Testis (tissue), 5 donors: ENCODE measurements at places on chromosomes 5 and 9.
A peak's percentile ranks its signal among the peaks of the same experiment; 100 is the strongest.

- peak; percentile 91 for DNase-seq
Observed at GRCh38 chr5:10331341-10331796, 22.1 kb upstream of the MARCHF6 start.

- DNase-seq = no peak
Observed at GRCh38 chr9:19397845-19398244, 11.0 kb upstream of the ACER2 start.

DNA sequence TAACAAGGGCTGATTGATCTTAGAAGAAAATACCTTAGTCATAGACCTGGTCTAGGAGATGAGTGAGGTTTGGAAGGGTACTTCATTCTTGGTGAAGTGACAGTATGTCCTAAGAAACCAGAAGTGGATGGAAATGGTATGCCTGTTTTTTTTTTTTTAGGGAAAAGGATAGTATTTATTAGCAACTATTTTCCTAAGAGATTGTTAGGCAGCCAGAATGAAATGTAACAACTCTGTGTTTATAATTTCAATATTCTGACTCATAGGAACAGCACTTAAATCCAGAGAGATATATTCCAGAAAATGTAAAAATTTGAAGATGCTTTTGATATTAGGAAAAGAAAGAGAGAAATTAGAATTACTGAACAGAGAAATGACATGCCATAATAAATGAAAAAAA is 21.2 kb upstream of the ARL14EPL start:
- no peak for DNase-seq

GRCh38 chr5:6838736-6839135 is 125.5 kb downstream of the TENT4A start:
- no peak for DNase-seq

- no peak for DNase-seq
Observed at GRCh38 chr5:95382801-95383200, 8.4 kb upstream of the FAM81B start.

DNA sequence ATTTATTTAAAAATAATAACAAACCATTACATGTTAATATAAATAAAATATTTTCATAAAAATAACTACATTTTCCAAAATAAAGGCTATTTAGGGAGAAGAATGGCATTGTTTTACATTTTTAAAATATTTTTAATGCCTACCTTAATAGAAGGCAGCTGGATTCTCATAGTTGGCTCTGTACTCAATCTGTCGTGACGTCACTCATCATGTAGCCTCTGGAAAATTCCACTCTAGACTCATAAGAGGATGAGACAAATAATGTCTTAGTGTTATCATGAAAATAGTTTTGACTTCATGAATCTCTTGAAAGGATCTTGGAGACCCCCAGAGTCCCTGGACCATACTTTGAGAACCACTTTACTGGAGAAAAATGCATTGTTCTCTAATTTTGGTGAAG is 93.1 kb downstream of the NXNL2 start:
- no peak for DNase-seq

GRCh38 chr9:133955821-133956411 is 36.2 kb downstream of the VAV2 start:
- DNase-seq = no peak

- DNase-seq = no peak
Observed at GRCh38 chr9:99044827-99045226, 60.1 kb upstream of the TGFBR1 start.

GRCh38 chr5:162128117-162128516 is 60.5 kb downstream of the GABRG2 start:
- no peak for DNase-seq

- peak; percentile 84 for DNase-seq
Observed at GRCh38 chr9:129629251-129629820, 3.4 kb downstream of the NTMT1 start.

GRCh38 chr5:95178046-95178651 is 106.7 kb downstream of the MCTP1 start:
- DNase-seq = no peak

DNA sequence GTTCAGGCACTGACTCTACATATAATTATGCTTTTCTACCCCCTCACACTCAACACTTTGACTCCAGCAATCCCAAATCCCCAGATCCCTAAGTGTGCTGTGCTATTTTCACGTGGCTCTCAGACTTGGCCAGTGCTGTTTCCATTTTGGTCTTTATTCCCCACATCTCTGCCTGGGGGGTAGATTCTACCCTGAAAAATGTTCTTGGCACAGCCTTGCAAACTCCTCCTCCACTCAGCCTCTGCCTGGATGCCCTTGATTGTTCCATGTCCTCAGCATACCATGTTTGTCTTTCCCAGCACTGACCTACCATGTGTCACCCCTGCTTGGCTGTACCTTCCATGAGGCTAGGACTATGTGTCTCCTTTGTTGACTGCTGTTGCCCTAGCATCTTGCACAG is 43.0 kb downstream of the FXN start:
- peak; percentile 80 for DNase-seq

DNA sequence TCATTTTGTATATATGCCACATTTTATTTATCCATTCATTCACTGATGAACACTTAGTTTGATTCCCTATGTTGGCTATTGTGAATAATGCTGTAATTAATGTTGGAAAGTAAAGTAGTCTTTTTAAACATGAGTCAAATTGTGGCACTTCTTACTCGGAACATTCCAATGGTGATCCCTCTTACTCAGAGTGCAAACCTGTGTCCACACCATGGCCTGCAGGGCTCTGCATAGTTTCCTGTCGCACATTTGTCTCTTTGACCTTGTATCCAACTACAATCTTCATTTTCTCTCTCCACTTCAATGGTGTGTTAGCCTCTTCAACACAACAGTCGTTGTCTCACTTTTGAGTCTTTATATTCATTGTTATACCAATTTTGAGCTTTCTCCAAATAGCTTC is 98.1 kb upstream of the PAPPA start:
- no peak for DNase-seq

DNA sequence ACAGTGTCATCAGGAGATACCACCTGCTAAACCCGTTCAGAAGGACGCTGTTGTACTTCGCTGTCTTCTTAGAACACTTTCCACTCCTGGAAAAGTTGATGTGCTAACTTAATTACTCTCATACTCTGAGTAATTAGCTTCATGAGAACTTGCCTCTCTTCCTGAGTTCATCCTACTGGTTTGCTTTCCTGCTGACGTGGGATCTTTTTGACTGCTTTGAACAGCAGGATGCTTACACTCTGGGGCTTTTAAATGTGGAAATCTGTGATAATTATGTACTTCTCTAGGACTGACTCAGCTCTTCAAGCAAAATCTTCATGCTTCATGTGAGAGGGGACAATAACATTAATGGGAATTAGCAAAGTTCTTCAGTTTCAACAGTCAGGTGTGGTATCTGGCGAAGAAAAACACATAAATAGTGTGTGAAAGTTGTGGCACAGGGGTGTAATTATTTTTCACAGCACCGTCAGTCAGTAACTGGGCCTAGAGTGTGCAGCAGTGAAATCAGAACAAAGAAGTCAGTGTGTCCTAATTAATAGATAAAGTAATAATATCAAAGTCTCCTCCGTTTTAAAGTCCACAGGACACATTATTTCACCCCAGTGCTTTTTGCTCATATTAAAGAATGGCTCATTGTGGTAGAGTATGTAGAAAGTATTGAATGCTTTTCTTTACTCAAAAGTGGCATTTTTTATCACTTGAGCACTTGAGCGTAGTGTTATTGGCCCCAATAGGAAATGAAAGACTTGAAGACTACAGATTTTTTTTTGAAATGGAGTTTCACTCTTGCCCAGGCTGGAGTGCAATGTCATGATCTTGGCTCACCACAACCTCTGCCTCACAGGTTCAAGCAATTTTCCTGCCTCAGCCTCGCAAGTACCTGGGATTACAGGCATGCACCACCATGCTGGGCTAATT is 140.9 kb upstream of the DMRT1 start:
- DNase-seq = no peak

DNA sequence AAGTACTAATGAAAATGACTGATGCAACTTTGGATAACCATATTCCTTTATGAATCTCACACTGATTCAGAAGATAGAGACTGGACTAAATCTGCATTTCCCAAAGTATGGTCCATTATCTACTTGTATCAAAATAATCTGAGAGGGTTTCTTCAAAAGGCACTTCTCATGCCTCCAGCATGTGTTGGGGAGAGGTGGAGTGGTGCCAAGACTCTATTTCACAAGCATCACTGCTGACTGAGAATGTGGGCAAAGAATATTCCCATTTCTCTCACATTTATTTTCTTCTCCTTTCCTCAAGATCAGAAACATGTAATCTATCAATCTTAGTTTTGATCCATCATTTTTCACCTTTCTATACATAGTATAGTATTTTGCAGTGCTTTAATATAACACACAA is 135.4 kb downstream of the GABRB2 start:
- DNase-seq = no peak

- no peak for DNase-seq
Observed at GRCh38 chr9:121609822-121610637, 41.4 kb upstream of the DAB2IP start.

DNA sequence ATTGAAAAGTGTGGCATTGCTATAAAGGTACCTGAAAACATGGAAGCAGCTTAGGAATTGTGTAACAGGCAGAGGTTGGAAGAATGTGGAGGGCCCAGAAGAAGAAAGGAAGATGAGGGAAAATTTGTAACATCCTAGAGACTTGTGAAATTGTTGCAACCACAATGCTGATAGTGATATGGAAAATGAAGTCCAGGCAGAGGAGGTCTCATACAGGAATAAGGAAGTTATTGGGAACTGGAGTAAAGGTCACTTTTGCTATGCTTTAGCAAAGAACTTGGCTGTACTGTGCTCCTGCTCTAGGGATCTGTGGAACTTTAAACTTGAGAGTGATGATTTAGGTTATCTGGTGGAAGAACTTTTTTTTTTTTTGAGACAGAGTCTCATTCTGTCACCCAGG is 43.5 kb downstream of the PTPDC1 start:
- no peak for DNase-seq

DNA sequence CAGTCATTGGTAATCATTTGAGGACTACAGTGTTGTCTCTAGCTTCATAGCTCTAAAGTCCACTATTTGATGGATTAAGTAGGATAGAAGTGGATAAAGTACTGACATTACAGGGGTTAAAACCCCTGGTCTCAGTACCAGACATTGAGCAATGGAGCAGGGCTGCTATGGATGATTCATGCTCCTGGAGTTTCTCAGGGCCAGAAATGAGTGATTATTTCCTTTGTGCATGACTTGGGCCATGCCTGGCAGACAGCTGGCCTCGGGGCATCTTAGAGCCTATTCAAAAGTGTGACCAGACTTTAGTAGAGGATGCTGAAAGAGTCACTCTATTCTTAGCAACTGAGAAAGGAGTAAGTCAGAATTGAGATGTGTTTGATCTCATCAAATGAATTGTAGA is 350.7 kb upstream of the TLE4 start:
- DNase-seq = no peak

DNA sequence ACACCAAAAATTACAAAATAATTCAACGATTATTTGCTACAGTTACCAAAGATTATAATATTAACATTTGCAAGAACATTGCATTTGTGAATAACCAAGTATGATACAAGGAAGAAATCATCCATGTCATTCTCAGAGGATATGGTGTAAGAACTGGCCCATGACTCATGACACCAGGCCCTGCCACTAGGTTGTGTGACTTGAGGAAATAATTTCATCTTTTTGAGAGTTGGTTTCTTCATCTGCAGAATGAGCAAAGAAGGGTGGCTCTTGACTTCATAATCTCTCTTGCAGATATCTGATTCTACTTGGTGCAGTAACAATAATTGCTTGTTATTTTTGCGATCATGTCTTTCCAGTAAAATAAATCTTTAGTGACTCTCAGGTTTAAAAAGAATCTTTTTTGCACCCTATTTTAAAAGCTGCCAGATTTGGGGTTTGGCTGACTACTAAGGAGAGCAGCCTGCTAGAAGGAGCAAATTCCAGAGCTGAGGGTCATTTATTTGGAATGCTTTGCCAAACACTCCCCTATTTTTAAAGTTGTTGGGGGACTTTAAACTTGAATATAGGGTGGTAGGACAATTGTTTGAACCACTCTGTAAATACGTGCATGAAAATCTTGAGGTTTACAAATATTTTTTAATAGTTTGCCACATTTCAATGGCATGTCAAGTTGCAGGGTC is 23.5 kb downstream of the ITGA1 start:
- no peak for DNase-seq

GRCh38 chr5:153352685-153353219 is 137.7 kb upstream of the GRIA1 start:
- no peak for DNase-seq

DNA sequence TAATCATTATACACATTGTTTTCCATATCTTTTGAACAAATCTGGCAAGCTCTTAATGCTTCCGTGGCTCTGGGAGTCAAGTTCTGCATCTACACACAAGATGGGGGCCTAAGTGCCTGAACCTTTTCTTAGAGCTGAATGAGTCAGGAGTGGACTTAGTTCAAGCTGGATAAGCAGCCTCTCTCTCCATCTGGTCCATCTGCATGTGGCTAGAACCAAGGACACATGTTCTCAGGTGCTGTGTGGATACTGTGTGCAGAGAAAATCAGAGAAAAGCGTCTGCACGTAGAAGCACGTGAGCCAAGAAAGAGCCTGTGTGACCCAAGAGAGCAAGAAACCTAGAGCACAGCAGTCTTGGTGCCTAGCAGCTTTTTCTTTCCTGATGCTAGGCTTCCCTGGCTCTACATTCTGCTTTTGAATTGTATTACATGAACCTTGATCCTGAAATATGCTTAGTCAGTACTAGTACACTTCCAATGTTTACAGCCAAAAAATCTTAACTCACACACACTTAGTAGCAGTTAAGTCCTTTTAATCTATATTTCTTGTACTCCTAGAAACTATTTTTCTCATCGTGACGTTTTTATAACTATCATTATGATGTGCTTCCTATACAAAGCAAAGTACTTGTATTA is 1798.9 kb downstream of the MAT2B start:
- no peak for DNase-seq

- DNase-seq = no peak
Observed at GRCh38 chr9:87469793-87470465, 27.7 kb upstream of the DAPK1 start.
